Activated CD4-positive, alpha-beta T cell treated with anti-CD3 and anti-CD28 coated beads, Interleukin-10, Interleukin-2, amounts not matched to agents 100 ng/mL and 50 ng/mL, durations not matched to agents 16 hours and 8 hours (primary cell): ENCODE measurements at places on chromosomes 5 and 9.

- no peak for DNase-seq
These were observed 327.0 kb downstream of the TRIM32 start for GRCh38 chr9:117014061-117014460.

DNA sequence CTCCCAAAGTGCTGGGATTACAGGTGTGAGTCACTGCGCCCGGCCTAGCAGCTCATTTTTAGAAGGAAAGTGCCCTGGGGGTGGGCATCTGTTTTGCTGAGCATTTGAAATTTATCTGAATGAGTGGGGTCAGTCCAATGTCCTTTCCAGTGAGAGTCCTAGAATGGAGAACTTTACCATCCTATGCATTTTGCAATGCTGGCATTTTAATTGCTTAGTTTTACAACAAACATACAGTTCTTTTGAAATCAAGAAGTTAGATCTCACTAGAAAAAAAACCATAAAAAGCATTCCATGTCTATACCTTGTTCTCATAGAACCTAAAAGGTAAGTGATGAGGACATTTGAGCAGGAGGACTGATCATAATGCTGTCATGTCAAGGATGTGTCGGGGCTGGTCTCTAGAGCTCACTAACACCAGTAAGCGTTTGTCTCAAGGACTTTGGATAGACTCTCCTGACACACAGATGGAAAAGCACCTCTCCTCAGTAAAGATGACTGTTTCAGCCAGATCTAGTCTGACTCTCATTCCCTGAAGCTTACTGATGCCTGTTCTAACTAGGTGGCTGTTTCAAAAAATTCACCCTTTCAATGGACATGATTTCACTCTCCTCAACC is 83.9 kb downstream of the DCP2 start:
- no peak for DNase-seq

GRCh38 chr9:38154501-38155421 is 85.7 kb upstream of the SHB start:
- no peak for DNase-seq

GRCh38 chr5:54794135-54794975 is 191.0 kb downstream of the ESM1 start:
- DNase-seq, result peak; percentile 74

DNA sequence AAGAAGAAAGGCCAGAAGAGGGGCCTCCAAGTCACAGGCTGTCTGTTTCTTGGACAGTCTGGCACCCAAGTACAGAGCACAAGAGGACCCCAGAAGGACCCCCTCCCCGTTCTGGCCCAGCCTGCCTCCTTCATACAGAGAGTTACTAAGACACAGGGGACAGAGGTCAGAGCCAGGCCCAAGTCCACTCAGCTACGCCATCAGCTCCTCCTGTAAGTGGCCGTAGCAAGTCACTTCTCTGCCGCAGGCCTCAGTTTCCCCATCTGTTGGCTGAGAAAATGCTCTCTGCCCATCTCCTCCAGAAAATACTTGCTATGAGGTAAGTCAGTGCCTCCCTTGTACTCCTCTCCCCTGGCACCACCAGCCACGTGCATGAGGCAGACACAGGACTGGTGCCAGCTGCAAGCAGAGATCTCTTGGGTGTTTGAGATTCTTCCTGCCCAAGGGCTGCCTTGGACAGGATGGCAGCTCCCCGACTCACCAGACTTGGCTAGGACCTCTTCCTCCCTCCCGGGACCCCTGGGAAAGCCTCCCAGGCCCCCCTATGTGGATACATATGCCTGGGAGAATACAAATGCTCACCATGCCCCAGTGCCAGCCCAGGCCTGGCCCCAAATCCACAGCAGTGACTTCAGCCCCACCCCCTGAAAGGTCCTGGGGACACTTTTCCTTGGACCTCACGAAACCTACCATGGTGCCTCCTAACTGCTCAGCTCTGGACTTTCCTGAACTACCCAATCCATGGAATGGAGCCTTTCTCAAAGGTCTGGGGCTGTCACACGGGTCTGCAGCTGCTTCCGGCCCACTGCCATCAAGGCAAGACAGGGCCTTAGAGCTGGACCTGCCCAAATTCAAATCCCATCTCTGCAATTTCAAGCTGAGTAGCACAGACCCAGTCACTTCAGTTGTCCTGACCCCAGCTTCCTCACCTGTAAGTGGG is 5.1 kb downstream of the EEIG1 start:
- no peak for DNase-seq

- no peak for DNase-seq
These were observed 75.0 kb upstream of the TNC start for GRCh38 chr9:115192835-115193525.

DNA sequence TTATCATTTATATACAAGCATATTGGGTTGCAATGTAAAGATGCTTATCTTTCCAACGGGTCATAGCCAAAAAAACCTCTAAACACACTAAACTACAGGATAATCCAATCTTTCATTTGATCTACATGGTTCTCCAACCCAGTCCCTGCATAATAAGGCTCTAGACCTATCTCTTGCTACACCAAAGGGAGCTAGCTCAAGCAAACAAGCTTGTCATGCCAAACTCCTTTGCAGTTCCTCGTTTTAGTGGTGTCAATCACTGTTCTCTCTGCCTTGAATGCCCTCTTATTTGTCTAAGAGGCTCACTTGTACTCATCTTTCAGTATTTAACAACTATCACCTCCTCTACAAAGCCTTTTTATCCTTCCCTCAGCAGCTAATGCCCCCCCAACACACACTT is 5.6 kb downstream of the HOMER1 start:
- no peak for DNase-seq

DNA sequence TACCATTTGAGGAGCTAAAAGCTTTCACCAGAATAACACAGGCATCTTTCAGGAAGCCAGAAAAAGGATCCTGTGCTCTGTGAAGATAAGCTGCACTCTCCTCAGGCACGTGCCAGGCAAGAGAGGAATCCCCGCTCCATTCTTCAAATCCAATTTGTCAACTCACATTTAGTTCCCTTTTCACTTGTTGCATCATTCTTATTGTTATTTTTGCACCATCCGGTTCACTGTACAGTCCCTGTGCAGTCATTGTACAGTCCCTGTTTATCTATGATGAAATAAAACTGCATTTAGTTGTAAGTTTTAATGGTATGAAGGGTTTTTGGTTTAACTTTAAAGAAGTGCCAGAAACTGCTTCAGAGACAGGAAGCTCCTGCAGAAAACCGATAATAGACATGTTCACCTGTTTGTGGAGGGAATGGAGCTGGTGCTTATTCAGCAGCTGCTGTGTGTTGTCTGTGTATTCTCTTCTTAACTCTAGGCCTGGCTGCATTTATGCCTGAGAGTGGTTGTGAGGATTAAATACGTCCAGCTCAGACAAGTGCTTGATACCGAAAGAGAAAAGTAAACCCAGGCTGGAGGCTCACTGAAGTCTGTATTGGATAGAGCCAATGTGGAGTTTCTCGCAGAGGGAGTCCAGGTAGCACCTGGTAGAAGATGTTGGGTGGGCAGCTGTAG is 22.4 kb downstream of the IFNW1 start:
- no peak for DNase-seq

- DNase-seq, result no peak
These were observed 82.3 kb downstream of the ATG10 start for GRCh38 chr5:82054004-82054710.

DNA sequence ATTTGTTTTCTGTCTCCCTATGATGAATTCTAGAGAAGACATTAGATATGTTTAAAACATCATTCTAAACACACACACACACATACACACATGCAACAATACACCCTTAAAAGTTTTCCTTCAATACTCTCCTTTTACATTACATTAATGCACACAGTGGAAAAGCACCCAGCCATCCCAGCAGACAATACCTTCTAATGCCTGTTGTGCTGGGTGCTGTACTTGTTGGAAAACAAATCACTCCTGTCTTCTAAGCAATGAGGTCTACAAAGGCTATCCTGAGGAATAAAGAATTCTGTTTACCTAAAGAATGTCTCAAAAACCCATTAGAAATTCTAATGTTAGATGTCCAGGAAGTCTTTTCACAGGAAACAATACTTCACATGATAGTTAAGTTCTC is 259.1 kb upstream of the PPP1R2B start:
- no peak for DNase-seq
